SIG-M5 (cell line): ENCODE measurements at places on chromosomes 3 and 15.

GRCh38 chr3:124266487-124266886, 274.6 kb upstream of the ROPN1 start:
- DNase-seq, result no peak

DNA sequence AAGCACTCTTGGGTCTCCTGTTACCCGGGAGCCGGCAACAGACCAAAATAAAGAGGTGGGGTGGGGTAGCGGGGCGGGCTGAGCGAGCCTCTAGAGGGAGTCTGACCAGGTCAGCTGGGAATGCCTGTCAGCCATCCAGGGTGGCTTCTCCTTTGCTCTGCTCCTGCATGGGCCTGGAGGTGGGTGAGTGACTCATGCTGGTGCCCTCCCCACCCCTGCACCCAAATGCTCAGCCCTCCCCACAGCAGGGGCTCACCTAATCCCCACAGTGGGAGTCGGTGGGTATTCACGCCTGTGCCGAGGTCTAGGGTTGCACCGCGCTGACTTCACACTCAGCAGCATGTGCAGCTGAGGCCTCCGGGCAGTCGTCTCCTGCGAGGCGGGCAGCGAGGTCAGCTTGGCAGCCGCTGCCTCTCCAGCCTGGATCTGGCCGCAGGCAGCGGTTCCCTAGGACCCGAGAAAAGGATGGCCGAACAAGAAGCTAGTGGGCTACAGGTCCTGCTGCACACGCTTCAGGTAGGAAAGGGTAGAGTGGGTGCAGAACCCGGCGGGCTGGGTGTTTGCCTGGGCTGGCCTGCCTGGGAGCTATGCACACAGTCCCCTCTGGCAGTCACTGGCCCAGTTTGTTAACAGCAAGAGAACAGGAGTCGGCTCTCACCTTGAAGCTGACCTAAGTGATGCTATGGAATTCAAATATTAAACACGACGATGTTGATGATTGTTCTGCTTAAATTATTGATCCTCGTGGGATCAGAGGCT, at the start of gene AGBL1:
Gene AGBL1, plus strand, starts transcription at position 364 of the 759 bp plus-strand sequence.
- DNase-seq, result no peak

- DNase-seq, result no peak
Measured at GRCh38 chr3:97882975-97883598, 61.3 kb downstream of the CRYBG3 start.

DNA sequence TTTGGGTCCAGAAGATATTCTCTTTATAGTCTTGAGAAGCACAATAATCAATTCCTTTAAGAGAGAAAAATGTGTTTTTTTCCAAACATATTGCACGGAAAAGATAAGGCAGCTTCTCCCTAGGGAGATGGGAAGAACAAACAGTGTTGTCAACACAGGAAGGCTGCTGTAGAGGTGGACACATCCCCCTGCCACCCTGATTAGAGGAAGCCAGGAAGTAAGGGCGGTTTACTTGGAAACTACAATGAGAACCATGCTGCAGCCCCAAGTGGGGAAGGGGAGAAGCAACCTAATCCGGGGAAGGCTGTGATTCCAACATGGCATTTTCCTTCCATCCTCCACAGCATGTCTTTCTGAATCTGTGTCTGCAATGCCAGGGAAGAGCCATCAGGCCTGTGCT, 256.9 kb upstream of the TGFBR2 start:
- DNase-seq, result no peak

DNA sequence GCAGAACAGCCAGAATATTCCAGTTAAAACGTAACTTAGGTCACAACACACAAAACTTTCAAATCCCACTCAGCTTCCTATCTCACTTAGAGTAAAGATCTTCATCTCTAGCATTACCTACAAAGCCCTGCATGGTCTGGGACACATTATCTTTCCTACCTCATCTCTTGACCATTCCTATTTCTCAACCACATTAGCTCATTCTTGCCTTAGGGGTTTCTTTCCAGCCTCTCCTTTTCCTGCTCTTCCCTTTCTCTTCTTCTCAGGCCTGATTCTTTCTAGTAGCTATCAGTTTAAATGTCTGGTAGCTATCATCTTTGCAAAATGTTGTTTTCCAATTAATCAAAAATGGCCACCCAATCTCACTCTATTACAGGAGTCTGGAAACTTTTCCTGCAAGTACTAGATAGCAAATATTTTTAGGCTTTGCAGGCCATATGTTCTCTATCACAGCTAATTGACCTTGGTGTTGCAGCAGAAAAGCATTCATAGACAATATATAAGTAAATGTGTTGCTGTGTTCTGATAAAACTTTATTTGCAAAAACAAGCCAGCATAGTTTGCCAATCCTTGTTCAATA, 15.1 kb upstream of the CBLB start:
- no peak for DNase-seq

GRCh38 chr15:33629647-33630046, 318.9 kb downstream of the RYR3 start:
- no peak for DNase-seq

GRCh38 chr3:158095111-158095813, 11.0 kb downstream of the SHOX2 start:
- DNase-seq, result no peak

DNA sequence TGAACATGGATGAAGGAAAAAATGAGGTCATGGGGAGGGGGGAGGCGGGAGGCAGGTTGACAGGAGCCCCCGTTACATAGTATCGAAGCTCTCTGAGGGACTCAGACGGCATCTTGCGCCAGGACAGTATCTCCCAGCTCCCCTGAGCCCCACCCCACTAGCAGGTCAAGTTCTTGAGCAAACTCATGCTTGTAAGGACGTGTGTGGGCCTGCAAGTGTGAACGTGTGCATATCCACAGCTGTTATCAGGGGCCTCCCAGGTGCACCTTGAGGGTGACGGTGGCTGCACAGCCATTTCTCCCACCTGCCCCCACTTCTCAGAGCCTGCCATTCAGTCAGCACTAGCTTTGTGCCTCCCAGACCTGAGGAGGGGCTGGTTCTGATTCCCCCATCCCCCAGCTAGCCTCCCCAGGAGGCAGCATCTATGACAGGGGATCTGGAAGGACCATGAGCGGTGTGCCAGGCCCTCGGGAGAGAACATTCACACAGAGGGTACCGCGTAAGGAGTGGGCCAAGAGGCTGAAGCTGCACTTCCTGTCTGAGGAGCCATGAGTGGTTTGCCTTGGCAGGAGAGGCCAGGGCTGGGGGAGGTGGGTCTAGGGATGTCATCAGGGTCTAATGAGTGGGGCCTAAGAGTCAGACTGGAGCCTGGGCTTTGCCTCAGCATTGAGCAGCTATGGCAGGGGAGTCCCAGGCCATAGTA, 2.9 kb downstream of the SEMA3F start:
- DNase-seq, result no peak

- DNase-seq, result no peak
Measured at GRCh38 chr15:89903015-89903857, 9.4 kb upstream of the AP3S2 start.

DNA sequence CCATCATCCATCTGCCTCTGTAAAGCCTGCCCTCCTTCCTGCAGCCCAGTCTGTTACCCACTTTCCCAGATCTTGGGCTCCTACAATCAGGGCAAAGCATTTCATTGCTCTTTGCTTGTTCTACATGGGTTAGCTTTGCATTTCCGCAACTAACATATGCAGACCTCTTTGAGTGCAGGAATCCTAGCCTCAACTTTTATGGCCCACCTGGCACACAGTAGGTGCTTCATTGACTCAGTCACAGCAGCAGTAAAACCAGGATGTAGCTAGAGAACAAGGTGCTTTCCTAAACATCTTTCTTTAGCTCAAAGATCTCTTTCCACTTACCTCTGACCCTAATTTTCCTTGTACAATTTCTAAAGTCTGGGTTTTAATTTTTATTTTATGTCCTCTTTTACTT, 3.5 kb downstream of the CD80 start:
- DNase-seq, result no peak

- no peak for DNase-seq
Measured at GRCh38 chr3:161796780-161797179, 300.2 kb downstream of the OTOL1 start.

DNA sequence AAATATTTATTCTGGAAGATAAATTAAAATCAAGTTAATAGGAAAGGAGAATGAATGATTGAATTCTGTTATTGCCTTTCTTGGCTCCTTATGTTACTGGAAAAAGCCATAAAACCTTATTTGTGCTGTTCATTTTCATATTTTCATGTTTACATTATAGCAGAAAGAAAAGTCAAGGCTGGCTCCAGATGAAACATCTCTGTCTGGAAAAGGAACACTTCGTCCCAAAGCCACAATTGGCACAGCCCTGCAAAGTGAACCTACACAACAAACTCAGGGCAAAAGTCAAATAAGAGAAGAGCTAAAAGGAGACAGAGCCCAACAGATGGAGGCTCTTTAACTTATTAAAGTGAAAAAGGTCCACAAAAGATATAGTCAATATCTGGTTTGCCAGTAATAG, 73.4 kb downstream of the GTPBP8 start:
- no peak for DNase-seq

DNA sequence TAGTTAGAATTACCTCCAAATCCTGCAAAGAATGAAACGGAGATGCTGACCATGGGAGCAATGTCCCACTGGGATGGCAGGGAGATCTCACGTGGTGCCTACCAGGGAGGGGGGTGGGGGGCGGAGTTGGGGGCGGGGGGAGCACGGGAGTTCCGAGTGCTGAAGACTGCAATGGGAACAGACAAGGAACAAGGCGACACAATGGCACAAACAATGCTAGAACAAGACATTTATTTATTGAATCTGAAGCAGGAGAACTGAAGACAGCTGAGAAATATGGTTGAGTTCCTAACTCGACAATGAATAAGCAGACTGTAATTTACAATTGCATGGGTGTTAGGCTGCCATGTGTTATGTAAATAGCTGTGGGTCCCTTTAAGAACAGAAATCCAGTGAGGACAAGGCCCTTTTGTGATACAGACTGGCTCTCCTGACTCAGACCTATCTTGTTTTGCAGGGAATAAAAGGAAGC, 91.2 kb downstream of the AQP9 start:
- DNase-seq, result no peak

DNA sequence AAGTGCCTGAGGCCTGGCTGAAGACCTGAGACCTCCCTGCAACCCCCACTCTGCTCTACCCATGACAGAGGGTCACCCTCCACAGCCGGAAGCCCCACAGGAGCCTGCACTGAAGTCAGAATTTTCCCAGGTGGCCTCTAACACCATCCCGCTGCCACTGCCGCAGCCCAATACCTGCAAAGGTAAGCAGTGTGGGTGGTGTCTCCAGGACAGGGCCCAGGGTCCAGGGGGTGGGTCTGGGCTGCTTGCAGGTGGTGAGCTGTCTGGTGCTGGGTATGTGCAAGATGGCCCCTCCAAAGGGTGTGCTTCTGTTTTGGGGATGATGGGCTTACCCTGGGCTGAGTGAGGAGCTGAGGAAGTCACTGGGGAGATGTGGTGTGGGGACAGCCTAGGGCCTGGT, 69.9 kb downstream of the FBLN2 start:
- DNase-seq, result no peak

GRCh38 chr15:77797270-77797669, 164.6 kb upstream of the LINGO1 start:
- DNase-seq, result no peak

GRCh38 chr3:14622368-14622767, 29.2 kb upstream of the CCDC174 start:
- DNase-seq, result no peak

- DNase-seq, result no peak
Measured at GRCh38 chr15:59801649-59802048, 112.5 kb upstream of the BNIP2 start.

DNA sequence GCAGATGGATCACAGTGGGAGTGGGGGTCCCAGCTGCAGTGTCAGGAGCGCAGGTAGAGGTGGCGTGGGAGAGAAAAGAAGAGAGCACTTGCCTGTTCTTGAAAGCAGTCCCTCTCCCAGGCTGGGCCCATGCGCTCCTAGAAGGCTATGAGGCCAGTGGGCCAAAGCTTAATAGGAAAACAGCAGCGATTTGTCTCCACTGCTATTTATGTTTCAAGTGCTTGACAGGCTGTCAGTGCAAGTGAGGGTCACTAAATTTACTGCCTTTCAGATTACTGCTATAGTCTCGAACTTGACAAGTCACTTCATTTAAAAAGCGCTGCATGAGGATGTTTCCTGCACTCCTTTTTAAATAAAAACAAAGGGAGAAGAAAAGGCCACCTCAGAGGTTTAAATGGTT, 239.5 kb downstream of the GAP43 start:
- DNase-seq, result no peak

DNA sequence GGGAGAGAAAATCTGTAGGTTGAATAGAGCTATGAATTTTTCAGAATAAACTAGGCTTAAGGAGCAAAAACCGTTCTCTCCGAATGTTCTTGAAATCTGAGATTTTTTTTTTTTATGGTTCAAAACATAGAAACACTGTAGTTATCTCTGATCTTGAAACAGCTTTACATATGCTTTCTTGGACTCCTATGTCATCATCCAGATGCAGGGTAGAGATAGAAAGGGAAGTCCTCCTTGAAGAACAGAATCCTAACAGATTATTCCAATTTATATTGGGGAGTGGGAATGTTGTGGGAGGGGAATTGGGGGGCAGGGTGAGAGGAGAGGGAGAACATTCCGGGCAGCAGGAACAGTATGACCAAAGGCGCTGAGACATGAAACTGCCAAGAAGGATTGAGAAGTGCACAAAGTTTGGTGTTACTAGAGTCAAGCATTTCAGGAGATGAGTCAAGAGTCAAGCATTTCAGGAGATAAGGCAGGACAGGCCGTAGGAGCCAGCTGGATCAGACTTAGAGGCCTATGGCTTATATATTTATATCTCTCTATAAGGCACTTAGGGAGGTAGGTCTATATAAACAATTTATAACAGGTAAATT, 21.9 kb upstream of the ST3GAL6 start:
- no peak for DNase-seq

- no peak for DNase-seq
Measured at GRCh38 chr3:61650276-61650675, 88.9 kb downstream of the PTPRG start.

- DNase-seq, result no peak
Measured at GRCh38 chr15:37691911-37692310, 242.5 kb upstream of the TMCO5A start.

GRCh38 chr3:67495751-67496150, 158.7 kb downstream of the SUCLG2 start:
- DNase-seq, result no peak

DNA sequence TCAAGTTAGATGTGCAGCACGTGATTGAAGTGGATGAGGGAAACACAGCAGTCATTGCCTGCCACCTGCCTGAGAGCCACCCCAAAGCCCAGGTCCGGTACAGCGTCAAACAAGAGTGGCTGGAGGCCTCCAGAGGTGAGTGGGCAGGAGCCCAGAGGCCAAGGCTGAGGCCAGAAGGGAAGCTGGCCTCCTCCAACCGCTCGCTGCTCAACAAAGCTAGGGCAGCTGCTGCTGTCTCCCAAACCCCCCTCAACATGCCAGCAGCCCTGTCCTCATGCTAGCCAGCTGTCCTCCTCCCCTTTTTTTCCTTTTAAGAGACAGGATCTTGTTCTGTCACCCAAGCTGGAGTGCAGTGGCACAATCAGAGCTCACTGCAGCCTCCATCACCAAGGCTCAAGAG, 57.0 kb downstream of the BOC start:
- no peak for DNase-seq

GRCh38 chr3:48830715-48831114, 17.0 kb downstream of the PRKAR2A start:
- DNase-seq, result no peak

DNA sequence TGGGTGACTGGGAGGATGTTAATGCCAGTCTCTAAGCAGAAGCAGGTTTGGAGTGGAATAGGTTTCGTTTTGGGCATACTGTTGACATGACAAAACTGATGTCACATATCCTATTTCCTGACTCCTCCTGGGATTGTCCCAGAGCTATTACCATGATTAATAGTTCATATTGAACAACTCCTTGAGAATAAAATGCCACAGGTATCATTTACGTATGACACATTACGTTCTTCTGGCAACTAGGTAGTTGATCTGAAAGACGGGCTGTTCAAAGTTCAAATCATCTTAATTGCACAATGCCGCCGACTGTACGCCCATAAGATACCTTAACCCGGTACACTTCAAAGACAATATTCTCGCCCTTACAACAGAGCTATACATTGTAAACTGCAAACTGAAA, 1.4 kb upstream of the RAB5A start:
- no peak for DNase-seq
